Calu3 (cell line): ENCODE measurements at places on chromosomes 1 and 21. TPM values are rescaled to one million over a fixed set of nuclear protein-coding genes. Genes with fewer than 3 reads are reported as not detected.
A peak's percentile ranks its signal among the peaks of the same experiment; 100 is the strongest.

GRCh38 chr1:201153474-201154388, 543 bp downstream of the TMEM9 start:
- H3K27me3 ChIP-seq, result peaks cover 32% of the 10 kb centered on the region
- H3K4me1 ChIP-seq, result no peaks in the 10 kb centered on the region
- no peak for DNase-seq
- peak overlapping the region; percentile 73 for H3K27ac ChIP-seq

GRCh38 chr1:97461782-97462181, 459.1 kb downstream of the DPYD start:
- H3K27me3 ChIP-seq, result no peaks in the 10 kb centered on the region
- no peaks in the 10 kb centered on the region for H3K36me3 ChIP-seq
- no peak for DNase-seq
- no peak overlapping the region for H3K4me3 ChIP-seq
- H3K27ac ChIP-seq, result no peak overlapping the region
- H3K4me1 ChIP-seq, result peaks cover 7% of the 10 kb centered on the region

DNA sequence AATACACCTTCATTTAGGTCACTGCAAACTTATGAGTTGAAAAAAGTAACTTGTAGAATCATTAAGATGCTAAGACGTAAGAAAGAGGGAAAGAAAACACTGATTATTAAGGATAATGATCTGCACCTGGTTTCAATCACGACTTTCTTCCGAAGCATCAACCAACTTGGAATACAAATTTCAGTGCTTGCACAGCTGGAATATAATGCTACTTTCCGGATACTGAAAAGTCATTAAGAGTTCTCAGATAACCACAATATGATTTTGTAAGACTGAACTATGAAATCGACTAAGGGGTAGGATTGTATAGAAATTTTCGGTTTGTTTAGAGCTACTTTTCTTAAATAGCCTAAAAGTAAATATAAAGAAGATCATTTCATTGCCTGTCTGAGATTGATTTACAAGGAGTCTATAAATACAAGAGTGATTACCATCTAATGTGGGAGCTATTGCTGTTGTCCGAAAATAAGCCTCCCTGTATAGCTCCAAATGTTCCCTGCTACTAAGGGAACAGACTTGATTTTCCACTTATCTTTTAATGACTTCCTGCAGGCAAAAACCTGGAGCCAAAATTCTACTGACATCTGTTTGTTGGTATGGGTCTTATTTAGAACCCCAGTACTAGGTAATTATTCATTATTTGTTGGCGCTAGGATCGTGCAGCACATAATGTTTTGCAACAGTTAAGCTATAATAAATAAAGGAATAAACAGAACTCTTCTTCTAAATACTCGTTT, 673.3 kb downstream of the KCNT2 start:
- no peaks in the 10 kb centered on the region for H3K36me3 ChIP-seq
- H3K27me3 ChIP-seq, result no peaks in the 10 kb centered on the region
- DNase-seq, result no peak
- H3K4me1 ChIP-seq, result no peaks in the 10 kb centered on the region
- H3K27ac ChIP-seq, result no peak overlapping the region
- H3K4me3 ChIP-seq, result no peak overlapping the region

The WNT2B gene
- total RNA-seq, result 5.8 and 6.7 TPM in 2 replicates

DNA sequence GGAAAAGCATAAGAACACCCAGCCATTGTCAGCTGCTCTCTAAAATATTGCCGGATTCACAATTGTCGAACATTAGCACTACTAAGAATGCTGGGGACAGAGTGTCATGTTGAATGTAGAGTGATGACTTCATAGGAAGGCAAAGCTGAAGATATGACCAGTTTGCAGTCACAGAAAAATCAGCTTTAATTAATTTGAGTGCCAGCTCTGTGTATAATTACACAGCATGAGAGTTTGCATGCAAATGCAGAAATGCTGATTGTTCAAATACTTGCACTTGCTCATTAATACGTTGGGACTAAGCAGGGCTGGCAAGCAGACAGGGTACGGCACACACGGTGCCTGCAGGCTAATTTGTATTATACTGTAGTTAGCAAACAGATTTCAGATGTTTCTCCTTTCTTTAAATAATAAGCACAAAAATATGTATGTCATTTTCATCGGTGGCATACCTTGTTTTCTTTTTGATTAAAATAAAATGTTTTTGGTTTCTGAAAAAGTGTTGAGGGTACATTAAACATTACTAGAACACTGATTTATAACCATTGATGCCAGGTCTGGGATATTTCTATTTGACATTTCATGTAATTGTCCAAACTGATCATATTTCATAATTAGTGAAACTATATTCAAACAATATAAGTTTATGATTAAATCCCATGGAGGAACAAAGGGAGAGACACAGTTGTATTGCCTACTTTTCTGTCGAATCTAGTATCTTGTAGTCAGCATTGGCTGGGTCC, 99.8 kb upstream of the ADGRL2 start:
- no peak overlapping the region for H3K27ac ChIP-seq
- DNase-seq, result no peak
- H3K4me1 ChIP-seq, result peaks cover 58% of the 10 kb centered on the region
- no peaks in the 10 kb centered on the region for H3K36me3 ChIP-seq
- H3K27me3 ChIP-seq, result no peaks in the 10 kb centered on the region
- H3K4me3 ChIP-seq, result peak overlapping the region; percentile 18

DNA sequence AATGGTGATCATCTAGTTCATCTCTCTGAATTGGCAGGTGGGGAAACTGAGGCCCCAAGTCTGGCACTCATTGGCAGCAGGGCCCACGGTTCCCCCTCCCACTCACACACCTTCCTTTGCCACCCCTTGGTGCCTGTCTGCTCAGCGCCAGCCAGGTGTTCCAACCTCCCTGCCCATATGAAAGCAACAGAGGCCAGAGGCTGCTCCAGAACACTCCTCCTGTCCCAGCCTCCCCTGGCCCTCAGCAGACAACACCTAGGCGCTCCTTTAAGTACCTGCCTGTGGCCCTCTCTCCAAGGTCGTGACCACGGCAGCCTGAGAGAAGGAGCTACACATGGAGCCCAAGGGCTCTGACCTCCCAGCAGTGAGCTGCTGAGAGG, 362.3 kb upstream of the VAMP3 start:
- no peak for DNase-seq
- no peak overlapping the region for H3K4me3 ChIP-seq
- H3K36me3 ChIP-seq, result no peaks in the 10 kb centered on the region

DNA sequence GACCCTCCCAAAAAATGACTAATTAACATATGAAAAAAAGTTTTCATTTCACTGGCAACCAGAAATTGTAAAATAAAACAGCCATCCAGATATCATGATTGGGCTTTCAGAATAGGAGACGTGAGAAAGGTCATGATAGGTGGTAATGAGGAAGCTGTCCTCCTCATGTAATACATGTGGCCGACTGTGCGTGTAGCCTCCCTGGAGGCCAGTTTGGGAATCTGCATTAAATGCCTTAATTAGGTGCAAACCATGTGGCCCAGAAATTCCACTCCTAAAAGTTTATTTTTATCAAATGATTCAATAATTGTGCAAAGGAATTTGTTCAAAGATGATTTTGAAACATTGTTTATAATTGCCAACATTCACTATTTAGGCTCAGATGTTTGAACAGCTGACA, 127.6 kb upstream of the C1orf105 start:
- no peak overlapping the region for H3K4me3 ChIP-seq
- no peak for DNase-seq
- no peak overlapping the region for H3K27ac ChIP-seq
- no peaks in the 10 kb centered on the region for H3K27me3 ChIP-seq
- H3K4me1 ChIP-seq, result no peaks in the 10 kb centered on the region

DNA sequence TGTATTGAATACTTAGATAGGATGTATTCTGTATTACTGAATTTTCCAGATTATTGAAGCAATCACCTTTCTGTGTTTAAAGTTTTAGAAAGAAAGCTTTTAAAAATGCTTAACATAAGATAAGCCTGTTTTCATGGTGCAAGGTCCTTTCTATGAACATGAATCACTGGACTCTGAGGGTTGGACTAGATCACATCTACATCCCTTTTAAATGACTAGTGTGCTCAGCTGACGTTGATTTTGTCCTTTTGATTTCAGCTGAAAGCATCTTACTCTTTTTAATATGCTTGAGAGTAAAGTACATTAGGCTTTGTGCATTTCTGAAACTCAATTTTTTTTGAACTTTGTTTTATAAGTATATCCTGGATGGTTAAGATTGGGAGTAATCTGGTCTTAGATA, 16.2 kb downstream of the MIER1 start:
- no peak overlapping the region for H3K4me3 ChIP-seq
- H3K27me3 ChIP-seq, result no peaks in the 10 kb centered on the region
- DNase-seq, result no peak
- no peak overlapping the region for H3K27ac ChIP-seq
- peaks cover 18% of the 10 kb centered on the region for H3K36me3 ChIP-seq

- no peaks in the 10 kb centered on the region for H3K36me3 ChIP-seq
- H3K4me3 ChIP-seq, result no peak overlapping the region
- no peak for DNase-seq
- H3K4me1 ChIP-seq, result no peaks in the 10 kb centered on the region
These were observed 566.0 kb downstream of the ADGRL2 start for GRCh38 chr1:82366689-82367088.

- DNase-seq, result no peak
- H3K4me1 ChIP-seq, result peaks cover 46% of the 10 kb centered on the region
- H3K27me3 ChIP-seq, result no peaks in the 10 kb centered on the region
- no peak overlapping the region for H3K4me3 ChIP-seq
- H3K27ac ChIP-seq, result no peak overlapping the region
These were observed 13.3 kb downstream of the SMAP2 start for GRCh38 chr1:40386796-40387195.

The TDRD5 gene
- 0.17 TPM in 1 of 2 replicates, not detected in the other for total RNA-seq

DNA sequence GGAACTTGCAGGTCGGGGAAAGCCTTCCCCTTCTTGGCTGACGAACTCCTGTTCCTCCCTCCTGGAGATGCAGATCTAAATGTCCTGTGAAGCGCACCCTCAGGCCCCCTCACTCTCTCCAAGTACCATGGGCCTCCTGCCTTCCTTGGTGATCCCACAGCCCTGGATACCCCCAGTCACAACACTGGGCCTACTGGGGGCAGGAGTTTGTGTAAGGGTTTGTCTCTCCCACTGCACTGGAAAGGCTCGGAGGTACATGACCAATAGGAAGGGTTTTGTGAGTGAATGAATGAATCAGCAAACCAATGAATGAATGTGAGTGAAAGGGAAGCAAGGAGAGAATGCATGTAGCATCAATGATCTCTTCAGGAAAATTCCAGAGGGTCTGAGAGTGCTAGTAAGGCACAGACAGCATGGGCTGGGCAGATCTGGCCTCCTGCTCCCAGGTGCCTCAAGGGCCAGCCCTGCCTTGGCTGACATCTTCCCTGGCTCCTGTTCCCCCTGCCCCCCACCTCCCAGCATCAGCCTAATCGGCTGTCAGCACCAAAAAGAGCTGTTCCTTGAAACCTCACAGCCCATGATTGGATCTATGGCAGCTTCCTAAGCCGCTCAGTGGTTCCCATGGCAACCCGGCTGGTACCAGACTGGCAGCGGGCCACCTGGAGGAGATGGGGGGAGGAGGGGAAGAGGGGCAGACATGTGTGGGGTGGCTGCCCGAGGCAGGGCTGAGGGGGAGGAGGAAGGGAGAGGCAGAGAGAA, 95.8 kb downstream of the VWA5B1 start:
- no peak overlapping the region for H3K4me3 ChIP-seq
- H3K4me1 ChIP-seq, result no peaks in the 10 kb centered on the region
- no peak for DNase-seq

The NTRK1 gene
- not detected in 2 replicates for total RNA-seq

- H3K4me1 ChIP-seq, result no peaks in the 10 kb centered on the region
- H3K27ac ChIP-seq, result no peak overlapping the region
- DNase-seq, result no peak
- H3K4me3 ChIP-seq, result no peak overlapping the region
- no peaks in the 10 kb centered on the region for H3K27me3 ChIP-seq
These were observed 90.7 kb downstream of the MT1HL1 start for GRCh38 chr1:236913371-236914037.

DNA sequence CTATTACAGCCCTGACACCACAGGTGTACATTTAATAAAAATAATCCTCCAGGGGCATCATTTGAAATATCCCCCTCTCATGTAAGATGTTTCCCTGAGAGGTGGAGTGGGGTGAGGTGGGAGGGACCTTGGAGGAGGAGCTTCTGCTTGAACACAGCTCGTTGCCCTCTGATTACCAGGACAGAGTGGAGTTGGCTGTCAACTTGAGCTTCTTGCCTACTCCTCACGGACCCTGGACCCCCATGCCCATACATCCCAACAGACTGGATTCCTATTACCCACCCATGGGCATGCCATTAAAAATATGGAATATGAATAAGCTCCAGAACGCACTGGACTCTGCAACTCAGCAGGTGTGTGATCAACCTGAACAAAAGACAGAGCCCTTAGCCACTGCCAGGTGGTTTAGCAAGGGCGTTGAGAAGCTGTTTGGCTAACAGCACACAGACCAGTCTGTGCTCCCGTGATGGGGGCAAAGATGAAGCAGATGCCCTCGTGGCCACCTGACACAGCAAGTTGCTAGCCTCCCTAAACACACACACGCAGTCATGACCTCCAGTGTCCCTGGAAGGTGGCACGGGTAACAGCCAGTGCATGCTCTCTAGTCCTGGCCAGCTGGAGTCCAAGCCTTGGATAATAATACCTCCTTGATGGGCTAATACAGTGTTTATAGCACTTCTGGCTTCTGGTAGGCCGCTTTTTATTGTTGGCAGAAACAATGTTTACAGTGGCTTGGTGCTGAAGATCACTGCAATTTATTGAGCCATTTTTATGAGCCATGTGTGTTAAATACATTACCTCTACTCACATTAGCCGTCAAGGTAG, 155.0 kb downstream of the TOMM20 start:
- H3K4me1 ChIP-seq, result peaks cover 67% of the 10 kb centered on the region
- no peak overlapping the region for H3K27ac ChIP-seq
- no peak for DNase-seq
- H3K27me3 ChIP-seq, result no peaks in the 10 kb centered on the region

The AADACL4 gene
- not detected in 2 replicates for total RNA-seq

DNA sequence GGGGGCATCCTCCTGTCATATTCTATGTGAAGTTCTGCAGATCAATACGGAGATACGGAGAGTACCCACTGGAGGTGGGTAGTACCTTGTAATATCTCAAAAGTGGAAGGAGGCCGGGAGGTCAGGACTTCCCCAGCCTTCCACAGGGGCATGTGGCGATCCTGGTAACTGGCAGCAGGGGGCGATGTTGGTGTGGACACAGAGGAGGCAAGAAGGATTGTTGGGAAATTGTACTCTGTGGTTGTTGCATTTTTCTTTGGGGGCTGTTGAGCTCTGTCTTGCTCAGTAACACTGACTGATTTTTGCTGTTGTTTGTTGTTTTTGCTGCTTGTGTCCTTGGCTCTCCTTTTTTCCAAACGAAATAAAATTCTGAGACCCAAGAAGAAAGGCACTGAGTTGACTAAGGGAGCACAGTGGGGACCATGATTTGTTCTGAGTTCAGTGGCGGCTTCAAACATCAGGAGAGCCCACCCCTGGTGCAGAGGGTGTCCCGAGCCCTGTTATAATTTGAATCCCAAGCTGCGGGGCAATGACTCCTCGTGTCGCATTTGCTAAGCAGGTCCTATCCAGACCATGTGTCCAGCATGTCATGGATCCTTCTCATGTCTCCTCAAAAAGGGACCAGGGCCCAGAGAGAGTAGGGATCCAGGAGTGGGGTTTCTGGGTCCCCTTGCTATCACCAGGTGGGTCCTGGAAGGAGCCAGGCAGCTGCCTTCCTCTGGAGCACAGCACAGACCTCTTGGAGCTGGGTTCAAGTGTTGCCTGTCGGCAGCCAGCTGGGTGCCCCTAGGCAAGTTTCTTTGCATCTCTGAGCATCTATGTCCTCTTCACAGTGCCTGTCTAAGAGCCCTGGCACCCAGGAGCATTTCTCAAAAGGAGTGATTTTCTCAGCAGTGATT, 22.8 kb downstream of the LHX4 start:
- no peak overlapping the region for H3K27ac ChIP-seq
- DNase-seq, result peak; percentile 90
- H3K4me3 ChIP-seq, result no peak overlapping the region
- no peaks in the 10 kb centered on the region for H3K4me1 ChIP-seq
- no peaks in the 10 kb centered on the region for H3K36me3 ChIP-seq
